Astrocyte of the hippocampus (primary cell): ENCODE measurements at places on chromosomes 3 and 15.

GRCh38 chr3:186787642-186788481 lies 4.5 kb downstream of the EIF4A2 start:
- no peak for DNase-seq

DNA sequence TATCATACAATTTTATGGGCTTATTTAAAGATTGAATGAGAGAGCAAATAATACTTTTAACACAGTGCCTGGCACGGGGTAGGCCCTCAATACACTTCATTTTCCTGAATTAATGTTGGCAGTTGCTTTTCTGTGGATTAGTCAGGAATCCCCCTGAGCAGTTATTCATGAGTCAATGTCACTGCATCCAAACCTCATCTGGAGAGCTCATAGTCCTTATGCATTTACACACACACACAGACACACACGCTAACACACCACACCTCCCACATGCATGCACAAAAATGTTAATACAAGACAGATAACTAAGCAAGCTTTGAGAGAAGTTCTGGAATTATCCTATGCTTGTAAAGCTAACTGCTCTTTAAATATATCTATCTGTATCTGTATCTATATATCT lies 34.0 kb upstream of the TNFAIP8L3 start:
- no peak for DNase-seq

DNA sequence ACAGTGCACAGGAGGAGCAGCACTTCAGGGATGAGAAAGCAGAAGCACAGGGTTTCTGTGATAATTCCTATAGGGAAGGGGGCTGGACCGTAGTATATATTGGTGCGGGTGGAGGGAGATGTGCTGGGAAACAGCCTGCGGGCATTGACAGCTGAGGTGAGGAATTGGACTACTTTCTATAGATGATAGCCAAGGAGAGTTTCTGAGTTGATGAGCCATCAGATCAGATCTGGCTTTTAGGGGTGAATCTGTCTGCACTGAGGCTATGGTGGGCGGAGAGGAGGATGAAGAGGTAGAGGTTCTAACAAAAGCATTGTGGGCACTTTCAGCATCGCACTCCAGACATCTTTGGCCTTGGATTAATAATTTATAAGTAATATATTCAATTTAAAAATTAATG lies 33.1 kb downstream of the SELENOT start:
- no peak for DNase-seq

DNA sequence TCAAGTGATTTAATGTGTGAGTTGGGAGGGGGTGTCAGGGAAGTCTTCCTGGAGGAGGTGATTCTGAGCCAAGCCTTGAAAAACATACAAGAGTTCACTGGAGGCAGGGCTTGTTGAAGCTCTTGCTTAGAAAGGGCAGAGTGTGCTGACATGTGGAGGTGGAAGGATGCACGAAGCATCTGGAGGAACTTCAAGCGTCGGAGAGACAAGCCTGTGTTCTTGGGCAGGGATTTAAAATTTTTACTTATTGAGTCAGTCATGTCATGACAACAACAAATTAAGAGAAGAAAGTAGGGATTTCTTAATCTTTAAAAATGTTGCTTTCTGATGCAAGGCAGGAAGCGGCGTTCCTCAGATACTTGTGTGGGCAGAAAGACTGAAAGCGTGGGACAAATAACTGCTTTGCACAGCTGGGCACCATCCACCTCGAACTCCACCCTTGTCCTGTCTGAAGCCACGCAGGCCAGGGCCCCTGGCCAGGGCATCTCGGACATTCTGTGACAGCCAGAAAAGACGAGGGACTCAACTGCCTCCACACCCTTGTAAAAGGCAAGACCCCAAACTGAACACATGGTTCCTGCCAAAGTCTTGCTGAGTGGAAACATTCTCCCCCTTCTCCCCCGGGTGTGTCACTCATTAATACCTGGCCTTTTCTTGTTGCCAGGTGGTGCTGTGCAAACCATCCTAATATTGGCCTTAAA lies 6.9 kb upstream of the IL16 start:
- DNase-seq: no peak

DNA sequence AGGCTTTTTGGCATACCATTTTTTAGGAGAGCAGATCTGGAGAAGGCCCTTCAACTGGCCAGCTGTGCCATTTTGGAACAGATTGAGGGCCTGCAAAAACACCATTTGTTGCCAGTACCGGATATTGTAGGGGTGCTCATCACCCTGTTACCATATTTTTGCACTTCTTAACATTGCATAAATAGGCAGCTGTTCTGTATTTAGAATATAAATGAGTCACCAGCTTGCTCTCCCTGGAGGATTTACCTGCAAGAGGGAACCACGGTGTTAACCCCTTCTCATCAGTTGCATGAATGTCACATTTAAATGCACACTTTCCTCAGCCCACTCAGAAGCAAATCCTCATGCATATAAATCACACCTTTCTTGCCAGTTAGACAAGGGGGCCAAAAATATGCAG lies 435.6 kb downstream of the ROBO2 start:
- no peak for DNase-seq
